ENCODE measurements at places on chromosomes 1 and 21.
A peak's percentile ranks its signal among the peaks of the same experiment; 100 is the strongest.

- no peak for DNase-seq
These were observed 793.2 kb downstream of the PLA2G4A start for GRCh38 chr1:187621951-187622350.

- peak; percentile 83 for DNase-seq
These were observed 590.9 kb upstream of the PLXNA2 start for GRCh38 chr1:208835097-208835463.

DNA sequence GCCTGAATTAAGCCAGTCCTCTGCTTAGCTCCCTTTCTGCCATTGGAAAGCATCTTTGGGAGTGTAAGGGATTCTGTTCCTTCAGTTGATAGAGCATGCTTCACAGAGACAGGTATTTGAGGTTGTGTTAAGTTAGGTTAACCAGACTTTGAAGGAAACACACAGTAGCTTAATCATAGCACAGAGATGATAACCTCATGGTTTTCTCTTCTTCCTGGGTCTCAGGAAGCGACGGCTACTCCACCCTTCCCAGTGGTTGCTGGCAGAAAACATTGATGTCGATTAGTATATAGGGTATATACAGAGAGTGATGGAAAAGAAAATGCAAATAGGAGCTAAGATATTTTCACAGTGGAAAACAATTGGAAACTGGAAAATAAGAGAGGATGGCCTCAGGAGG is 42.0 kb downstream of the S1PR1 start:
- no peak for DNase-seq

DNA sequence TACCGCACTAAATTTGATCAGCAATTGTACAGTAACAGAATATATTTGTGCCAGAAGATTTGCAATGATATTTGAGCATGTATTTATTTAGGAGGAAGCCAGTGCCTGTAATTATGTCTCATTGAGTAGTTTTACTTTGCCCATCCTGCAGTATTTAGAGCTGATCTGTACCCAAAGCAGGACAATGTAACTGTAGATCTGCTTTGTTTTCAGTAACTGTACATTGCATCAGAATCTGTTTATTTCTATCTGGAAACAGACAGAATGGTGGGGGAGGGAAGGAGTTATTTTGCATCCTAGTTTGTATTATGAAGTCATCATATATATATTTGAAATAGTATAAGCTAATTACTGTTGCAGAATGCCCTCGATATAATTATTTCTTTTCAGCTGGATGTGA is 36.2 kb upstream of the LRRC8C start:
- no peak for DNase-seq

GRCh38 chr21:42247716-42248115 is 28.8 kb downstream of the ABCG1 start:
- DNase-seq = no peak

GRCh38 chr1:30743584-30744059 is 14.0 kb downstream of the LAPTM5 start:
- DNase-seq = no peak

GRCh38 chr1:161948435-161948834 is 75.2 kb downstream of the OLFML2B start:
- no peak for DNase-seq

DNA sequence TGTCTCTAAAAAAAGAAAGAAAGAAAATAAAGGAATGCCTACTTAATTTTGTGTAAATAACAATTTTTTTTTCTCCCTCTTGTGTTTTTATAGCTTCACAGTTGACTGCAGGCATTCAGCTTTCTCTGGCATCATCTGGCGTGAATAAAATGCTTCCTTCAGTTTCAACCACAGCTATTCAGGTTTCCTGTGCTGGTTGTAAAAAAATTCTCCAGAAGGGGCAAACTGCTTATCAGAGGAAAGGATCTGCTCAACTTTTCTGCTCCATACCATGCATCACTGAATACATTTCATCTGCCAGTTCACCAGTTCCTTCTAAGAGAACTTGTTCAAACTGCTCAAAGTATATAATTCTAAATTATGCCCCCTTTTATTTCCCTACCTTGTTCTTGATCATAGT is 18.0 kb downstream of the ZMYM1 start:
- no peak for DNase-seq

DNA sequence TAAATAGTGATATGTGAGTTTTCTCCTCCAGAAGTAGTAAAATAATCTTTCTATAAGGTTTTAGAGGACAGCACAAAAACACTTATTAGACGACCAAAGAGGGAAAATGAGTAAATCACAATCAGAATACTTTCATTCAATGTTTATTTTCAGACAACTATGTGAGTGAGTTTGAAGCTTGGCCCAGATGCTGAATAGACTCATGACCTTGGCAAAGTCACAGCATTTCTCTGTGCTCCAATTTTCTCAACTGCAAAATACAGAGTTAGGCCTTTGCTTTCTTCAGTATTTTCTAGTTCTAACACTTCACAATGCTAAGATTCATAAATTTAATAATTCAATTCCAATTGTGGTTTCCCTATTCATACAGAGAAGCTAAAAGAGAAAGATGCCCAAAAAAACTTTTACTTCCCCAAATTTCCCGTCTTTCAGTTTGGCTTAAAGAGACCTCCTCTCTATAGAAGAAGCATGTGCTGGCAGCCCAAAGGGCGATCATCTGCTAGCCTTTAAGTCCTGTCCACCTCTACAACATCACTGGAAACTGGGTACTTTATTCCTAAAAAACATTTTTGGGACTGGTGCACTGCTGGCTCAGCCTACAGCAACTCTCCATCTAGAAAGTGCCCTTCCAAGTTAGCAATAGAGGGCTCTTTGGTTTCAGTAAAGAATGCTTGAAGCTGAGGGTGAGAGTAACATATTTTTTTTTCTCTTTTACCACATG is 116.8 kb upstream of the GORAB start:
- no peak for DNase-seq

Measured in NCI-H1092 (cell line).